ENCODE measurements at places on chromosomes 3 and 15.

- DNase-seq, result no peak
These were observed 1.9 kb downstream of the CAMK2N2 start for GRCh38 chr3:184259396-184259877.

DNA sequence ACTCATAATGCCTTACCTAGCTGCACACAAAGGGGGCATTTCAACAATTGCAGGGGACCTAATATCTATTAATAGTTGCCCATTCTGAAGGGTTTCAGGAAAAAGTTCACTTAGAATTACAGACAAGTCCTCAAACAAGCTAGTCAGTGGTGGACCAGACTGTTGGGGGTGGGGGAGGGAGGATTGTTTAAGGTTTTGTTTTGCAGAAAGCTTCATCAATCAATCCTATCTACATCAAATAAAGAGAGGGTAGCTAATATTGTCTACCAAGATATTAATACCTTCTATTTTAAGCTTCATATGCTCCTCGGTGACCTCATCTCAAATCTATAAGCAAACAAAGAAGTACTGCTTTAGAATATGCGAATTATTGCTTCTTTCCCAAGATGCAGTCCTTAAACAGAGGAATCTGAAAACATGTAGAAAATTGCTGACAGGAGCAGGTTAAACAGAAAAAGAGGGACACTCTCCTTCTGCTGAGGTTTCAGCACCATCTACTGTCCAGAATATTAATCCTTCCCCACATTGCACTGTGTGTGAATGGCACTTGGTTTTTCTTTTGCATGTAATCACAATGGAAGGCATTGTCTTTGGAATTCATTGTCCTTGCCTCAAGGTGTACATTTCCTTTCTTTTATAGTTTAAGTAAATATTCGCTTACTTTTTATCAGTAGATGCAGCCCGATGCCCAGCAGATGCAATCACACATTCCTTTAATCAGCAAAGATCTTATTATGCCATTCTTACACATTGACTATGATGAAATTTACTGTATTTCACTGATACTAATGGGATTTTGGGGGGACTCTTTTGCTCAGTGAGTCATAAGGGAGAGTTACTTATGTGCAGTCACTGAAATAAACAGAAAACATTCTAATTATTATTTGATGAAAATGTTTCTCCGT, 94.7 kb downstream of the IL5RA start:
- no peak for DNase-seq

GRCh38 chr15:67512140-67512539, 8.8 kb upstream of the C15orf61 start:
- DNase-seq, result no peak

- DNase-seq, result no peak
These were observed 221.3 kb upstream of the NSMCE3 start for GRCh38 chr15:29490747-29491471.

DNA sequence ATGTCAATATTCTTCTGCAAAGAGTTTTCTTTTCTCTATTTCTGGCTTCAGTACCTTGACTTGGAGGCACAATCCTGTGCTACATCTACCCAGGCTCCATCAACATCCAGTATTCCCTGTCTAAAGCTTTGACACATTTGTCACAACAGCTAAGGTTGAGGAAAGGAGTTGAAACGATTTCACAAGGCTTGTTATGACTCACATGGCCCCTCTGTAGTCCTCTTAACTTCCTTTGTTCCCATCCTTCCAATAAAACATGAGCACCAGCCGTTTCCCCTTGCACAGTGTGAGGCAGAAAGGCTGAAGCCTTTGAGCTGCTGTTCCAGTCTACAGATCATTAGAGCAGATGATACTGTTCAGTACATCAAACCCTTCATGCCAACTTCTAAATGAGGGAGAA, 163.0 kb upstream of the TMCO5A start:
- no peak for DNase-seq

GRCh38 chr3:156397534-156397933, 157.4 kb downstream of the SSR3 start:
- no peak for DNase-seq

DNA sequence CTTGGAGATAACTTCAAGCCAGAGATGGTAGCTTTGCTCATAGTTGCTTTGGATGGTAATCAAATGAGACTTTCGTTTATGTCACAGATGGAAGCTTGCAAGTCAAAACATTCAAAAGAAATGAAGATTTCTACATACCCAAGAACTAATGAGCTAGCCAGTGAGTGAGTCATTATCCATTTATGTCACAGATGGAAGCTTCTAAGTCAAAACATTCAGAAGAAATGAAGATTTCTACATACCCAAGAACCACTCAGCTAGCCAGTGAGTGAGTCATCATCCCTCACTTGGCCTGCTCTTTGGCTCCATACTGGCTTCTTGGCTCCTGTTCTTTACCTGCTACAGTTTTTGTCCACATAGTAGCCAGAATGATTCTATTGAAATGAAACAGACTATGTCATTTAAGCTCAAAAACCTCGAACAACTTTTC, 559.8 kb upstream of the CBLB start:
- DNase-seq, result peak; percentile 99

GRCh38 chr3:17714473-17714872, 28.0 kb downstream of the TBC1D5 start:
- DNase-seq, result no peak

DNA sequence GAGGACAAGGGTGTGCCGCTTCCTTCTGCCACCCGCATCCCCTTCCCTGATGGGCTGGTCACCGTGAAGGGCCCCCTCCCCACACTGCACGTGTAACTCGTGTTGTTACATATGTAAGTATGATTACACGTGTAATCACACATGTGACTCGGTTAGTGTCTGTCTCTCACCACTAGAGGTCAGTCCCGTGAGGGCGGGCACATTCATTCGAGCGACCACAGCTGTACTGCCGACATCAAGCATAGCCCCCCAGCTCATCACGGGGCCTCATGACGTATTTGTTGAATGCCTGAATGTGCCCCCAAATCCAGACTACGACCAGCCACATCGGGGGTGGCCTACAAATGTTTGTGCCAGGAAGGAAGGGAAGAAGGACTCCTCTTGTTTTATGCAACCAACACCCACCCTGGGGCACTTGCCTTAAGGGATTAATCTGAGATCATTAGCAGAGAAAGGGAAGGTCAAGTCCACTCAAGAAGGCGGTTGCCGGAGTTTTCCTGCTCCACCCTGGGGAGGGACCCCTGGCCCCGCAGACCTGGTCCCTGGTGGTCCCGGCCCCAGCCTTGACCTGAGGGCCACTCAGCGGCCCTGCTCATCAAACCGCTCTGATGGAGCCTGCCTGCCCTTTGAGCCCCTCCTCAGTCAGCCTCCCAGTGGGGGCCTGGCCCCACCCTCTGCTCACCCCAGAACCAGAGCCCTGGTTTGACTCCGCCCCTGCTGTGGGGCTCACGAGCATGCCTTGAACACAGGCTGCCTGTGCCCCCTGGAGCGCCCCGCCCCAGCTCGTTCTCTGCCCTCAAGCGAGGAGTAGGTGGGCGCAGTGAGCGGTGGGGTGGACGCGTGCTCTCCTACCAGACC, 52.8 kb downstream of the RGMA start:
- no peak for DNase-seq

DNA sequence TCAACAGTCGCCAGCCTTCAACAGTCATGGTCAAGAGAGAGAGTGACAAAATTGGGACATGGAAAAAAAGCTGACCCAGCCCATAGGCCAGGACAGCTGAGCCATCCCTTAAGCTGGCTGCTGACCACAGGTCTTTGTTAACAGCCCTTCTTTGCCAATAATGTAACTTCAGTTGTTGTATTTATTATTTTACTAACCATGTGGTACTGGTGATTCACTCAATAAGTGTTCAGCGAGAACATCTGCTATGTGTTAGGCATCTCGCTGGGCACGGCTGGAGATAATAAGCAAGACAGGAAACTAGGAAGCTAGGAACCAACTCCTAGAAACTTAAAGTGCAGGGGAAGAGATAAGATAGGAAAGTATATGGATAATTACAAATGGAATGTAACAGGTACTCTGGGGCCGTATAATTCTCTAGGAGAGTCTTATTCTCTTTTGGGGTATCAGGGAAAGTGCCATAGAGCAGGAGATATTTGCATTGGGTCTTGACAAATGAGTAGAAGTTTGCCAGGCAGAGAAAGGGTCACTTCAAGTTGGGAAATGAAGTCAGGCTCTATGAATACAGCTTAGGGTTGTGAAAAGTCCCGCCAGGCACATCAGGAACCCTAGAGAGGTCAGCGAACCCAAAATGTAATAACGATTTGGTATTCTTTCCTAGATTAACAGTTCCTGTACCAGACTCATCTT, 84.0 kb upstream of the TRA2B start:
- peak; percentile 41 for DNase-seq

DNA sequence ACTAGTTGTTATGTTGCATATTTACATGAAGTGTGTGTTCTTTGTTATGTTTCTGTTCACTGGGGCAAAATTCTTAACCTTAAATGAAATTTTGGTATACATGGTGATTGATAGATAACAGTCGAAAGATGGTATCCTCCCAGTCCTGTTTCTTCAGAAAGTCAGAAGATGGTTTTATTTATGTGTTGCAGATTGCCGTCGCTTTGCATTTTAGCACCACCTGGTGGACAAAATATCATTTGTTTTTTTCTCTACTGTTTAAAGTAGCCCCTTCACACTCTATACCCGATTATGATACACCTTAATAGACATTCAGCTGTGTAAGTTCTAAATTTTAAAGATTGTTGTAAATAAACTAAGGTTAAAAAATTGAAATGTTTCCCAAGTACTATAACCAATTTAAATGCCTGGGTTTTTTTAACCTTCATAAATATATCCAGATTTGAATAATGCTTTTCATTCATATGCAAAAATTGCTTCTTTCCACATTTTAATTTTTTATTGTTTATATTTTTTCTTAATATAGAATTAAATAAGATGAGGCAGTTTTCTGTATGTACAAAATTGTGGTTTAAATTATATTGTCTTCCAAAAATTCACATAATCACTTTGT, 152.2 kb downstream of the ALCAM start:
- DNase-seq, result peak; percentile 61

GRCh38 chr15:51270706-51271105, 67.7 kb downstream of the CYP19A1 start:
- no peak for DNase-seq

- DNase-seq, result no peak
These were observed 555 bp downstream of the TM2D3 start for GRCh38 chr15:101651554-101652097.

DNA sequence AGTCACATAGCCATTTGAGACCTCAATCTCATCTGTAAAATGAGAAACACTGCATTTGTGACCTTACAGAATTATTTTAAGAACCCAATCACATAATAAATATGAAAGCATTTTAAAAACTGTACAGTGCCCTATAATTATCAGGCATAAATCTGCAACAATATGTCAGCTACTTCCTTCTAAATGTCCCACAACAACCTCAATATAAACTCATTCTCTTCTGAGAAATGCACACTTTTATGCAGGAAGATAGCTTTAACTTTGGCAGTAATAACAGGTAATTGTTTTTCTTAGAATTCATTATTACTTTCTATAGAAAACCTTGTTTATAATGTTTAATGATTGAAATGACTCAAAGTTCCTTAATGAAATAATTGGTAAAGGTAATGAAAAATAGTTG, 400.7 kb upstream of the AGTR1 start:
- no peak for DNase-seq

DNA sequence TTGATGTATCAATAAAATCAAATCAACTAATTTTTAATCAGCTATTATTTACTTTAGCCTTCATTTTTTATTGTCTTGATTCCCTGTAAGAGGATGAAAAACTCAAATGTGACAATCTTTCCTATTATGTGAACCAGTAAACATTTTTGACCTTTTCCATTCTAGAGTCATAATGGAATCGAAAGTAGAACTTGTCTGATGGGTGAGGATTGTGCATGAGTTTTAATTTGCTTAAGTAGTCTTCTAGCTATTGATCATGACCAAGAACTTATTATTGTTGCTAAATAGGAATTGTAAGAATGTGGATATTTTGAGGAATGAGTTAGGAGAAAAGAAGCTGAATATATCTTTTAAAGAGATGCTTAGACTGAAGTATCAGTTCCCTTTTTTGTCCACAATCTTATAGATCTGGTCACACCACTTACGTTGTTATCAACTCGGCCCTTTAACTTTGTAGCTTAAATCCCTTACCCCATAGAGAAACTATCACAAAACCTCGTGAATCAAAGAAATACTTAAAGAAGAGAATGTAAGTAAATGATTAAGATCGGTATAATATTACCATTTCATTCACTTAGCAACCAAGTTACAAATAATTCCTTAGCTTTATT, 147.3 kb downstream of the TP63 start:
- no peak for DNase-seq

DNA sequence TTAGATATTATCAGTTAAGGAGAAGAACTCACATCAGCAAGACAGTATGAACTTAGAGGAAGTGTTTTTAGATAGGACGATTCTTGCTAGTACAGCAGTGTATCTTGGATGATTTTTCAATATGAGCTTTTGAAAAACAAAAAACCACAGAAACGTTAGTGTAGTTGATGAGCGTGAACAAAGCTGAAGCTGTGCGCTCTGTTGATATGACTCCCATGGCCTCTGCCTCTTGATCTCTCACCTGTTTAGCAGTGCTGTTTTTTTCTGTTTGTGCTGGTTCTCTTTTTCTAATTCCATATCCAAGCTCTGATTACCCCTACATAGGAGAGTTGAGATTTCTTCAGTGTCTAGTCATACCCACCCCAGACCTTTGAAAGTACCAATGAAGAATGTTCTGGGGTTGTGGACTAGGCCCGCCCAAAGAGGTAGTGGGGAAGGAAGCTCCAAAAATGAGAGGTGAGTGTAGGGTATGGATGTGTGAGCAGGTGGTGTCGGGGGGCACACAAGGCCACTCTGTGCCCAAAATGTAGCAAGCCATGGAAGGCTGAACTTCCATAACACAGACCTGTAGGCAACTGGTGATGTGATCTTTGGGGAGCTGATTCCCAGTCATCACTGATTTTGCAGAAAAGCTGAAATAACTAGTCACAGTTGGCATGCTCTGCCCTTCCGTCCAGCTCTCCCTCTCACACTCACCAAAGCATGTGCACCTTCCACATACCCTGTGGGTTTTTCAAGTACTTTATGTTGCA, 20.0 kb upstream of the CMTM7 start:
- no peak for DNase-seq

- DNase-seq, result no peak
These were observed 6.9 kb downstream of the SELENOT start for GRCh38 chr3:150609988-150610387.

- no peak for DNase-seq
These were observed 85.8 kb downstream of the PPCDC start for GRCh38 chr15:75109021-75109735.
